ENCODE measurements at places on chromosomes 12 and 14.
A peak's percentile ranks its signal among the peaks of the same experiment; 100 is the strongest.

- no peak for DNase-seq
Observed at GRCh38 chr14:84646786-84647500, 883.0 kb upstream of the FLRT2 start.

- no peak for DNase-seq
Observed at GRCh38 chr12:3692616-3693365, 60.1 kb downstream of the CRACR2A start.

DNA sequence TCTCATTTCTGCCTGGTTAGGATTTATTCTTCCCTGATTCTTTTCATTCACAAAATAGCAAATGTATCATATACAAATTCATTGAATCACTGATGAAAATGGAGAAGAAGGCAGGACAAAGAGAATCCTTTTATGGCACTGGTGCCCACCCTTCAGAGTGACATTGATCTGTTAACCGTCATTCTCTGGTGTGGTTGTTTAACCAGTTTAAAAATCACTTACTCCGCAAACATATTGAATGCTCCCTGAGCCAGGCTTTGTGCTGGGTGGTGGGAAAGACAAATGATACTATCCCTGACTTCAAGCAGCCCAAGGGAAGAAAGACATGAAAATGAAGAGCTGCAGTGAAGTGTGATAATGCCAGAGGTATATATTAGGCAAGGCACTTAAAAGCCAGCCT is 187.5 kb upstream of the SLC38A2 start:
- DNase-seq: no peak

DNA sequence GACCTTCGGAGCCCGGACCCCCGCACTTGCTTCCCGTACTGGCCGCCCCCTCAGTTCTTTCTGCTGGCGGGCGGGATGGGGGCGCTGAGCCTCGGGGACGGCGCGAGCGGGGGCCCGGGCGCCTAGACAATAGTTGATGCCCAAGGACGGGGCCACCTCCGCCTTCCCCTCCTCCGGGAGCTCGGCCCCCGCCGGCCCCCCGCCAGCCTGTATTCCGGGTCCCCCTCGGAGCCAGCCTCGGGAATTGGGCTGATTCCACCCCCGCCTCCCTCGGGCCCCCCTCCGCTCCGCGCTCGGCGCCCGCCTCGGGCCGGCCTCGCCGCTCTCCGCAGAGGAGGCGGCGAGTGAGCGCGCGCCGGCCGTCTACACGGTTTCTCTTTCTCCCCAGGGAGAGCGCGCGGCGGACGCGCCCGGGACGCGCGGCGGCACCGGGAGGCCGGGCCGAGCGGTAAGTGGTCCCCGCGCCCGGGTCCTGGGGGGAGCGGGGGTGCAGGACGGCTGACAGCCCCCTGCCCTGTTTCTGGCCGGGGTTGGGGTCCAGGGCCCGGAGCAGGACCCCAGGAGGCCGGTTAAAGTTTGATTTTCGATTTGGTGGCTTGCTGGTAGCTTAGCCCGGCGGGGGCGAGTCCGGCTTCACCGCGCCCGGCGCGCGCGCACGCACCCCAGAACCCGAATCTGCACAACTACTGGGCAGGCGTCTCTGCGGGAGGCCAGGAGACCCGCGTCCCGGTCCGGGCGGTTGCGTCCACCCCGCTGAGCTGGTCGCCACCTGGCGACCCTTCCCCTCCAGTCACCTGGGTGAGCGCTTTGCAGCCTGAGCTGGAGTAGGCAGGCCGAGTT is 413.7 kb downstream of the PCNX1 start:
- DNase-seq: peak; percentile 51

DNA sequence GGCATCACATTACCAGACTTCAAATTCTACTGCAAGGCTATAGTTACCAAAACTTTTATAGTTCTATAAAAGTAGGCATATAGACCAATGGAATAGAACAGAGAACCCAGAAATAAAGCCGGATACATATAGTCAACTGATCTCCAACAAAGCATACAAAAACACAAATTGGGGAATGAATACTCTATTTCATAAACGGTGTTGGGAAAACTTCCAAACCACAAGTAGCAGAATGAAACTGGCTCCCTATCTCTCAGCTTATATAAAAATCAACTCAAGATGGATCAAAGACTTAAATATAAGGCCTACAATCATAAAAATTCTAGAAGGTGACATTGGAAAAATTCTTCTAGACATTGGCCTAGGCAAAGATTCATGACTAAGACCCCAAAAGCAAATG is 187.9 kb upstream of the PLXNC1 start:
- no peak for DNase-seq

- DNase-seq: no peak
Observed at GRCh38 chr14:88346048-88346639, 23.1 kb upstream of the KCNK10 start.

DNA sequence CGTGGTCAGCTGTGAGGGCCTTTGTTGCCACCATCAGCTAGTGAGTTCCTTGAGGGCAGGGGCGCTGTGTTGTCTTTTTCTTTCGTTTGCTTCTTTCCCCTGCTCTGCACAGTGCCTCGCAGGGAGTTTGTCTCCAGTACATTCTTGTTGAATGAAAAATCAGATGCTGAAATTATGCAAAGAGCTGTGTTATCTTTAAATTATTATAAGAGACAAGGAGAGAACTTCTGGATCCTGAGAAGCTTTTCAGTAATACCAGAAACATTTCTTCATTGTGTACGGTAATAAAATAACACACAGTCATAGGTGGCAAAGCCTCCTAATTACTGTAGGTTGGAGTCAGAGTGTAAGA is 14.9 kb downstream of the EML1 start:
- no peak for DNase-seq

GRCh38 chr12:31804185-31804504 is 75.3 kb upstream of the AMN1 start:
- DNase-seq: peak; percentile 62

GRCh38 chr12:50187084-50187900 is 20.1 kb upstream of the CERS5 start:
- peak; percentile 59 for DNase-seq

DNA sequence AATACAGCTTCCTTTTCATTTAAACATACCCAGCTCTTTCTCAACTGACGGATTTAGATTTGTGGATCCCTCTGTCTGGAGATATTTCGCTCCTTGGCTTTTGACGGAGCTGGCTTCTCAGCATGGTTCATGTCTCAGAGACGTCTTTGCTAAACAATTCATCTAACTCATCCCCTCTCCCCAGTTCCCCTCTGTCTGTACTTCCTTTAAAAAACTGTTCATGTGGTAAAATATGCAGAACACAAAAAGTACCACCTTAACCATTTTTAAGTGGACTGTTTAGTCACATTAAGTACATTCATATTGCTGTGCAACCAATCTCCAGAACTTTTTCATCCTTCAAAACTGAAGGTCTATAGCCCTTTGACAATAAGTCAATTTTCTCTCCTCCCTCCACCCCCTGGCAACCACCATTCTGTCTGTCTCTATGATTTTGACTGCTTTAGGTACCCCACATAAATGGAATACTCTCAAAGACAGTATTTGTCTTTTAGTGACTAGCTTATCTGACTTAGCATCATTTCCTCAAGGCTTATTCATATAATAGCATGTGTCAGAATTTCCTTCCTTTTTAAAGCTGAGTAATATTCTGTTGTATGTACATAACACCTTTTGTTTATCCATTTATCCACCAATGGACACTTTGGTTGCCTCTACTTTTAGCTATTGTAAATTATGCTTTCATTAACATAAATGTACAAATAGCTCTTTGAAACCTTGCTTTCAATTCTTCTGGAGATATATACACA is 399.8 kb upstream of the SOX5 start:
- no peak for DNase-seq

DNA sequence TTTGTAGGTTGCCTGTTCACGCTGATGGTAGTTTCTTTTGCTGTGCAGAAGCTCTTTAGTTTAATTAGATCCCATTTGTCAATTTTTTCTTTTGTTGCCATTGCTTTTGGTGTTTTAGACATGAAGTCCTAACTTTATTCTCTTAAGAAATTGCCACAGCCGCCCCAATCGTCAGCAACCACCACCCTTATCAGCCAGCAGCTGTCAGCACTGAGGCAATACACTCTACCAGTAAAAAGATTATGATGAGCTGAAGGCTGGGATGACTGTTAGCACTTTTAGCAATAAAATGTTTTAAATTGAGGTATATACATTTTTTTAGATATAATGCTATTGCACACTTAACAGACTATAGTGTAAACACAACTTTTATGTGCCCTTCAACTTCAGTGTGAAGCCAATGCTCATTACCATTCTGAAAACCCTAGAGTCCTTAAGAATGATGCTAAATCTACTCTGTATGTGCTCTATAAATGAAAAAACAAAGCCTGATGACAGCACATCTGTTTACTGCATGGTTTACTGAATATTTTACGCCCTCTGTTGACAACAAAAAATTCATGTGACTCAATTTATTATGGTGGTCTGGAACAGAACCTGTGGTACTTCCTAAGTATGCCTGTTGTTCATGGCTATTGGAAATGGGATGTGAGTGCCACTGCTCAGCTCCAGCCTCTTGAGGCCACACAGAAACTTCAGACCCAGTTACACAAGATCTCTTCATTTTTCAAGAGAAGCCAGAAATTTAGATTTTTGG is 197.4 kb downstream of the DUSP6 start:
- no peak for DNase-seq

GRCh38 chr12:130839770-130840404 is 837 bp upstream of the STX2 start:
- no peak for DNase-seq

DNA sequence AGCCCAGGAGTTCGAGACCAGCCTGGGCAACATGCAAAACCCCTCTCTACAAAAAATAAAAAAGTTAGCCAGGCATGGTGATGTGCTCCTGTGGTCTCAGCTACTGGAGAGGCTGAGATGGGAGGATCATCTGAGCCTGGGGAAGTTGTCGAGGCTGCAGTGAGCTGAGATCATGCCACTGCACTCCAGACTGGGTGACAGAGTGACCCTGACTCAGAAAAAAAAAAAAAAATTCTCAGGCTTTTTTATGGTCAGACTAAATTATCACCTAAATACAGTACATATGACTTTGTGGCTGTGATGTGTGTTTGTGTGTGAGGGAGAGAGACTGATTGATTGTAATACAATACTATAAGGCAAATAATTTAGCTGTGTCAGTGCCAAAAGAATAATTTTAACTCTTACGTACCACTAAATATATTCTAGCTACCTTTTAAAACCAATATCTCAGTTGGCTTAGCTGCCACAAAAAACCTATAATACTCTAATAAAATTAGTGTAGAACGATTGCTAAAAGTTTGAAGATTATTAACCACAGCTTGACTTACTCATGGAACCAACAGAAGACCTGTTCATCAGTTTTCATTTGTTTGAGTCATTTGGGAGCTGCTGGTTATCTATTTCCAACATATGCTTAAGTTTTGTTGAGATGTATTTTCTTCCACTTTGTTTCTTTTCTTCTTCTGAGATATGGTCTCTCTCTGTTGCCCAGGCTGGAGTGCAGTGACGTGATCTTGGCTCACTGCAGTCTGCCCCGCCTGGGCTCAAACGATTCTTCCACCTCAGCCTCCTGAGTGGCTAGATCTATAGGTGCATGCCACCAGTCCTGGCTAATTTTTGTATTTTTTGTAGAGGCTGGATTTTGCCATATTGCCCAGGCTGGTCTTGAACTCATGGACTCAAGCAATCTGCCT is 58.0 kb downstream of the DIP2B start:
- DNase-seq: no peak

- peak; percentile 62 for DNase-seq
Observed at GRCh38 chr12:54411391-54412241, 7.5 kb downstream of the ITGA5 start.
